ENCODE measurements at places on chromosomes 11 and 22. TPM values are rescaled to one million over a fixed set of nuclear protein-coding genes. Genes with fewer than 3 reads are reported as not detected.

GRCh38 chr22:43151251-43152002, at the start of gene TSPO:
Gene TSPO, plus strand, starts transcription at chr22:43151559. Its CDS starts 7,680 bp downstream, at chr22:43159239.
- DNase-seq: peak; percentile 61
- peaks cover 19% of the 10 kb centered on the region for H3K4me1 ChIP-seq
- peak within 1 kb of the TSS; percentile 85 for H3K4me3 ChIP-seq
- H3K27ac ChIP-seq: peak within 1 kb of the TSS; percentile 90
- no peaks in the 10 kb centered on the region for H3K27me3 ChIP-seq

DNA sequence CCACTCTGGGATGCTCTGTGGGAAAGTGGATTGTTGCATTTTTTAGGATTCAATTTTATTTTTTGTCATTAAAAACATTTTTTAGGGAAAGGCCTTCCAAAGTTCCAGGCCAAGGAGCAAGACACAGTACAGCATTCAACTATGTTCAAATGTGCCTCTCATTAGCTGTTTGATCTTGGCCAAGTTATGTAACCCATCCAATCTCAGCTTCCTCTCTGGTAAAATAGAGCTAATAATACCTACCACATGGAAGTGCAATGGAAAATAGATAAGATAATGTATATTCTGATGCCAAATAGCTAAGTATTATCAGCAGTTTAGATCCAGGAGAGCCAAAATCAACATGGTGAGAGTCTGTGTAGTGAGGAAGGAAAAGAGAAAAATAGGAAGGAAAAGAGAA, 220.3 kb upstream of the SESN3 start:
- H3K27me3 ChIP-seq: no peaks in the 10 kb centered on the region
- H3K27ac ChIP-seq: no peak overlapping the region
- H3K4me1 ChIP-seq: peaks cover 2% of the 10 kb centered on the region
- DNase-seq: no peak
- H3K36me3 ChIP-seq: no peaks in the 10 kb centered on the region
- H3K4me3 ChIP-seq: no peak overlapping the region

GRCh38 chr11:15563054-15563453, 448.3 kb downstream of the INSC start:
- H3K4me3 ChIP-seq: no peak overlapping the region
- H3K36me3 ChIP-seq: no peaks in the 10 kb centered on the region
- H3K4me1 ChIP-seq: no peaks in the 10 kb centered on the region

DNA sequence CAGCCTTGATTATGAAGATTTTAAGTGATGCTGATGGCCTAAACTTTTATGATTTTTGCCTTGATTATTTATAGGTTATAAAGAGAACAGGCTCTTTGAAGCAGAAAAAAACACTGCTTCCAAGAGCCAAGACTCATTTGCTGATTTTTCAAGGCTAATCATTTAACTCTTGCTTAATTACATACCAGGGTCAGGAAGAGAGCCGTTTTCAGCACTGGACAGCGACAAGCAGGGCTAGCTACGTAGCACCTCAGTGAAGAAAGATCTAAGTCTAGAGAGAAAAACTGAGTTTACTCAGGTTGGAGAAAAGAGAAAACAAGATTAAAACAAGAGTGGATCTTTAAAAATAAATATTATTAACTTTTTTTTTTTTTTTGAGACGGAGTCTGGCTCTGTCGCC, 615.4 kb upstream of the B3GAT1 start:
- DNase-seq: peak; percentile 6
- H3K4me1 ChIP-seq: no peaks in the 10 kb centered on the region
- H3K4me3 ChIP-seq: no peak overlapping the region
- H3K36me3 ChIP-seq: no peaks in the 10 kb centered on the region
- H3K27ac ChIP-seq: no peak overlapping the region

Gene SLC22A12
- total RNA-seq: not detected

DNA sequence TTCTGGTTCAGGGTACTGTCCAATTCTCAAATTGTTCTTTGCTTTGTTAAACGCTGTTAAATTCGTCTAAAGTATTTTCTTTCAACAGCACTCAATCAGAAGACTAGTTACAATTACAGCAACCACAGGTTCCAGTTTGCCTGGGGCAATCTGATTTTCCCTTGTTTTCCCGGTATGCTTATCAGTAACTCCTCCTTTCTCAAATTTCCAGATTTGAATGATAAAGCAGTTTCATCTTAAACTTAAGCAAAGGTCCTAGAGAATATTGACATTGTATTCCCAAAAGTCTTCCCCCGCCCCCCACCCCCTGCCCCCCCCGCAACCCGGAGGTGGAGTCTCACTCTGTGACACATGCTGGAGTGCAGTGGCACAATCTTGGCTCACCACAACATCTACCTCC, 10.5 kb upstream of the USP28 start:
- DNase-seq: no peak
- no peaks in the 10 kb centered on the region for H3K4me1 ChIP-seq
- H3K4me3 ChIP-seq: no peak overlapping the region
- H3K27me3 ChIP-seq: no peaks in the 10 kb centered on the region

- DNase-seq: no peak
- no peak overlapping the region for H3K27ac ChIP-seq
- peaks cover 8% of the 10 kb centered on the region for H3K27me3 ChIP-seq
- H3K4me3 ChIP-seq: no peak overlapping the region
These were observed 4.0 kb upstream of the SLC3A2 start for GRCh38 chr11:62876712-62877111.

DNA sequence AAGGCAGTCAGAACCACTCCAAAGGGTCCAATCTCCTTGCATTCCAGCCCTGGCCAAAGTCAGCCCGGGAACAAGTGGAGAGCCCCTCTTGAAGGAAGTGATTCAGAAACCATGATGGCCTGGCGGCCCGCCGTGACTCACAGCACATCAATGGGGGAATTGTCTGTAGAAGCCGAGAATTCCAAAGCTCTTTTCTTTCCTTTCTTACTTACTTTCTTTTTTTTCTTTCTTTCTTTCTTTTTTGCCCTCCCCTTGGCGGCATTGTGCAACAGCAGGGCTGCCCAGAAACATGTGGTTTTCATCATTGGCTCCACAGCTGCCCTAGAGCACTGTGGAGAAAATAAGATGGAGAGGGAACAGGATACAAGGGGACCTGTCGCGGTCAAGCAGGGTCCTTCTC, 140.2 kb upstream of the TIMP3 start:
- H3K4me3 ChIP-seq: no peak overlapping the region
- H3K36me3 ChIP-seq: no peaks in the 10 kb centered on the region
- no peak overlapping the region for H3K27ac ChIP-seq
- H3K27me3 ChIP-seq: peaks cover 8% of the 10 kb centered on the region
- DNase-seq: no peak

Gene KRTAP5-5
- total RNA-seq: not detected

GRCh38 chr11:96199563-96200025, 143.4 kb downstream of the MAML2 start:
- no peak overlapping the region for H3K4me3 ChIP-seq
- peaks cover 75% of the 10 kb centered on the region for H3K4me1 ChIP-seq
- H3K27ac ChIP-seq: peak overlapping the region; percentile 83
- DNase-seq: no peak
- no peaks in the 10 kb centered on the region for H3K27me3 ChIP-seq

Gene LINC01488
- not detected for total RNA-seq

- H3K4me1 ChIP-seq: peaks cover 13% of the 10 kb centered on the region
- peaks cover 4% of the 10 kb centered on the region for H3K27me3 ChIP-seq
- H3K36me3 ChIP-seq: no peaks in the 10 kb centered on the region
These were observed 128.0 kb downstream of the RBFOX2 start for GRCh38 chr22:35900483-35901168.

- no peaks in the 10 kb centered on the region for H3K4me1 ChIP-seq
- H3K4me3 ChIP-seq: no peak overlapping the region
- peaks cover 20% of the 10 kb centered on the region for H3K27me3 ChIP-seq
- DNase-seq: peak; percentile 32
- H3K36me3 ChIP-seq: no peaks in the 10 kb centered on the region
- H3K27ac ChIP-seq: no peak overlapping the region
These were observed 57.7 kb upstream of the DRD2 start for GRCh38 chr11:113532697-113533424.

DNA sequence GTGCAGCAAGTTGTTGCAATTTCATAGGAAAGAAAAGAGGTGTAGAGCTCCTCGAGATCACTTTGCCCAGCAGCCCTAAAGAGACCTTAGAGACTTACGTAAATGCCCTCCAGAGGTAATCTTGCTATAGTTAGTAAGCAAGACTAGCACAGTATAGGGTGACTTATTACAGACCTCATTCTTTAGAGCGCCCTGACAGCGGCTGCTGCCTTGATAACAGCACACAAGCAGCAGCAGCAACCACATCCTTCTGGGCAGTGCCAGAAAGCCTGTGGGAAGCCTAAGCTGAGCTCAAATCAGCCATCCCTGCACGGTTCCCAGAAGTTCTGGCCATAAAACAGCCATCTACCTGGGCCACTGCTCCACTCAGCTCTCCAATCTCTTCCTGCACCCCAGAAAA, 22.6 kb upstream of the OR56B1 start:
- no peaks in the 10 kb centered on the region for H3K27me3 ChIP-seq
- peaks cover 17% of the 10 kb centered on the region for H3K36me3 ChIP-seq
- no peak overlapping the region for H3K4me3 ChIP-seq
- H3K27ac ChIP-seq: no peak overlapping the region

GRCh38 chr22:31893460-31893859, 50.9 kb upstream of the YWHAH start:
- H3K4me1 ChIP-seq: no peaks in the 10 kb centered on the region
- no peak for DNase-seq
- peaks cover 11% of the 10 kb centered on the region for H3K36me3 ChIP-seq
- no peak overlapping the region for H3K27ac ChIP-seq
- no peak overlapping the region for H3K4me3 ChIP-seq

- peaks cover 60% of the 10 kb centered on the region for H3K4me1 ChIP-seq
- H3K36me3 ChIP-seq: no peaks in the 10 kb centered on the region
- H3K27ac ChIP-seq: peak overlapping the region; percentile 61
- no peak for DNase-seq
- no peak overlapping the region for H3K4me3 ChIP-seq
These were observed 7.3 kb downstream of the RELT start for GRCh38 chr11:73383249-73384124.

- peaks cover 31% of the 10 kb centered on the region for H3K36me3 ChIP-seq
- H3K4me3 ChIP-seq: no peak overlapping the region
- no peak overlapping the region for H3K27ac ChIP-seq
- H3K4me1 ChIP-seq: peaks cover 22% of the 10 kb centered on the region
- no peaks in the 10 kb centered on the region for H3K27me3 ChIP-seq
These were observed 25.5 kb downstream of the FAM118A start for GRCh38 chr22:45335021-45335818.

DNA sequence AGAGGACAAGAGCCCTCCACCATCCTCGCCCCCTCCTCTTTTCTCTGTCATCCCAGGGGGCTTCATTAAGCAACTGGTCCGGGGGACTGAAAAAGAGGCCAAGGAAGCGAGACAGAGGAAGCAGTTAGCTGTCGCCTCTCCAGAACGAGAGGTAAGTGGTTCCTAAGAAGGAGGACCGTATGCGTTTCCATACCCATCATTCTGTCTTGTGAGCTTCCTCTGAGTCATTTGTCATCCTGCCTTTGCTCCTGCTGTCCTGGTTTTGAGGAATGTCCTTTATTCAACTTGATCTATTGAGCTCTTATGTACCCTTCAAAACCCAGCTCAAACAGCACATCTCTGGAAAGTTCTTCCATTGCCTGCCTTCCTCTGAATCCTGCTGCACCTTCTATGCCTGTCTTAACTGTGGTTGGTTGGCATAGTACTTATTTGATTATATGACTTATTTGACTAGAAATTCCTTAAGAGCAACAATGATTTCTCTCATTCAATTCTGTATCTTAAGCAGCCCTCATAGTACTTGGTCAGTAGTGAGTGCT, 21.3 kb downstream of the MYO18B start:
- H3K36me3 ChIP-seq: peaks cover 7% of the 10 kb centered on the region
- no peaks in the 10 kb centered on the region for H3K4me1 ChIP-seq
- DNase-seq: no peak

GRCh38 chr22:19728271-19728670, 4.9 kb downstream of the GP1BB start:
- H3K4me1 ChIP-seq: peaks cover 4% of the 10 kb centered on the region
- H3K36me3 ChIP-seq: no peaks in the 10 kb centered on the region
- DNase-seq: no peak
- H3K27me3 ChIP-seq: peaks cover 23% of the 10 kb centered on the region

DNA sequence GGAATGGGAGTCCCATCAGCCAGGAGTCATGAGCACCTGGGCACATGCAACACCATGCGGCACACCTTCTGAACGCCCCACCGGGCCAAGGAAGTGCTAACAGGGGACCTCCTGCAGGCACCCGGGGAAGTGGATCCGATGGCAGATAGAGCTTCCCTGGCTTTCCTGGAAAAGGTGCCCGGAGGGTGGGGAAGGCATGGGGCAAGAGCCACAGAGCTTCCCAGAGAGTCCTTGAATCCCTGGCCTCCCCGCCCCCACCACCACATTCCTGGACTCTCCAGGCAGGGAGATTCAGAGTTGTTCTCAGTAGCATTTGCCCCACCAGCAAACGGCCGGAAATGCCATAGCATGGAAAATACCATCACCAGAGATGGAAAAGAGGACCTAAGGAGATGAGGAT, 8.3 kb downstream of the TRIM29 start:
- H3K4me3 ChIP-seq: no peak overlapping the region
- no peaks in the 10 kb centered on the region for H3K36me3 ChIP-seq
- H3K27me3 ChIP-seq: no peaks in the 10 kb centered on the region
- H3K4me1 ChIP-seq: no peaks in the 10 kb centered on the region
- DNase-seq: no peak

Gene ZNF408
- total RNA-seq: 12.9 TPM

DNA sequence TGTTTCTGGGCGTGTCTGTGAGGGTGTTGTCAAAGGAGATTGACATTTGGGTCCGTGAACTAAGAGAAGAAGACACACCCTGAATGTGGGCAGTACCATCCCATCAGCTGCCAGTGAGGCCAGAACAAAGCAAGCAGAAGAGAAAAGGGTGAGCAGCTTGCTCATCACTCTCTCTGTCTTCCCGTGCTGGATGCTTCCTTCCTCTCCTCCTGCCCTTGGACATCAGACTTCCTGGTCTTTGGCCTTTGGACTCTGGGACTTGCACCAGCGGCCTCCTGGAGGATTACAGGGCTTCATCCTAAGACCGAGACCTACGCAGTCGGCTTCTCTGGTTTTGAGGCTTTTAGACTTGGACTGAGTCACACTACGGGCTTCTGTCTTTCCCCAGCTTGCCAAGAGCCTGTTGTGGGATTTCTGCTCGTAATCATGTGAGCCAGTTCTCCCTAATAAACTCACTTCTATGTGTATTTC, 18.8 kb downstream of the APOL2 start:
- peaks cover 7% of the 10 kb centered on the region for H3K27me3 ChIP-seq
- H3K4me1 ChIP-seq: peaks cover 7% of the 10 kb centered on the region
- no peak for DNase-seq
- no peaks in the 10 kb centered on the region for H3K36me3 ChIP-seq

DNA sequence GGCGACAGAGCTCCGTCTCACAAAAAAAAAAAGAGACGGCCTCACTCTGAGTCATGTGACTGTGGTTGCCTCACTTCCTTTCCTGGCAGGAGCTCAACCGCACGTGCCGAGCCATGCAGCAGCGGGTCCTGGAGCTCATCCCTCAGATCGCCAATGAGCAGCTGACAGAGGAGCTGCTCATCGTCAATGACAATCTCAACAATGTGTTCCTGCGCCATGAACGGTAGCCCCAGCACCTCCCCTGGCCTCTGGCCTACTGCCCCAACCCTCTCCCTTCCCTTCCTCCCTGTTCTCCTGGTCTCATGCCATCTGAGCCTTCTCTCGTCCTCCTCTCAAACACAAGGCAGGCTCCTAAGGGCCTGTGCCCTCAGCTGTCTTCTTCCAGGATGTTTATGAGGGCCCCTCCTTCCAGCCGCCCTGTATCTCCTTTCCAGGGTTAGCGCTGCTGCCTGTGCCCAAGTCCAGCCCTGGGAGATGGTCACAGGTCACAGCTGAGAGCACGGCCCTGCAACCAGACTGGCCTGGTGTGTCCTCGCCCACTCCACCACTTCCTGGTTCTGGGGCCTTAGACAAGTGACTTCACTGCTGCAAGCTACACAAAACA, 30.7 kb downstream of the TOM1 start:
- peak overlapping the region; percentile 84 for H3K4me3 ChIP-seq
- H3K27me3 ChIP-seq: no peaks in the 10 kb centered on the region
- H3K36me3 ChIP-seq: peaks cover 13% of the 10 kb centered on the region
- DNase-seq: peak; percentile 61

Data from activated naive CD8-positive, alpha-beta T cell treated with anti-CD3 and anti-CD28 coated beads for 36 hours (primary cell).